Head of caudate nucleus (tissue), 42 donors: ENCODE measurements at places on chromosomes 2 and 18.
A peak's percentile ranks its signal among the peaks of the same experiment; 100 is the strongest.

DNA sequence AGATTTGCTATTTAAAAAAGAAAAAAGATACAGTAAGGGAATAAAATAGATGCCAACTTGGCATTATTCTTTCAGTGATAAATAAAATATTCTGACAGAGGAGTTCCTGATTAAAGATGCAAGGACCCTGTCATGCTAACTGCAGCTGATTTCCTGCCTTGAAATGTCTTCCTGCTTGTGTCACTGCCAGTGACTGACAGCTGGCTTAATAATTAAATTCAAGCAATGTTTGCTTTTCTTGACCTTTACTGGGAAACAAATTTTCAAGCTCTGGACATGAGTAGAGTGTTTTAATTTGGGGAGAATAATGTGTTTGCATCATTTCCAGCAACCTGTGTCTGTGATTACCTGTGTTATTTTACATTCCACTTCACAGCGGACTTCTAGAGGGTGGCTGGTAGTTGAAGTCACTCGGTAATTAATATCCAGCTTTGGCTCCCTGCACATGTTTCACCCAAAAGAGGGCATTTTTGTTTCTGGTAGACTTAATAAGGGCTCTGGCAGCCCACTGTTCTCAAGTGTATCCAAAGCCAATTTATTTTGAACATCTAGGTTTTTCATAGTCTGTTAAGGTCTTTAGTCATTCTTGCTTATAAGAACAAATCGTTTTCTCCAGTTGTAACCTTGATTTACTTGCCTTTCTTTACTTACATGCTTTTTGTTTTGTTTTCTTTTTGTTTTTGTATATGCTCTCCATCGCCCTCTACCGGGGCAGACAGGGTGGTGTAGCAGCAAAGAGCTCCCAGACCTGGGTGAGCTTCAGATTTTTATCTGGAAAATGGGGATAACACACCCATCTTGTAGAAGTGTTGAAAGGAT, 48.5 kb upstream of the PROKR1 start:
- no peak for DNase-seq

GRCh38 chr18:21502661-21503060, 97.8 kb downstream of the ESCO1 start:
- no peak for DNase-seq

DNA sequence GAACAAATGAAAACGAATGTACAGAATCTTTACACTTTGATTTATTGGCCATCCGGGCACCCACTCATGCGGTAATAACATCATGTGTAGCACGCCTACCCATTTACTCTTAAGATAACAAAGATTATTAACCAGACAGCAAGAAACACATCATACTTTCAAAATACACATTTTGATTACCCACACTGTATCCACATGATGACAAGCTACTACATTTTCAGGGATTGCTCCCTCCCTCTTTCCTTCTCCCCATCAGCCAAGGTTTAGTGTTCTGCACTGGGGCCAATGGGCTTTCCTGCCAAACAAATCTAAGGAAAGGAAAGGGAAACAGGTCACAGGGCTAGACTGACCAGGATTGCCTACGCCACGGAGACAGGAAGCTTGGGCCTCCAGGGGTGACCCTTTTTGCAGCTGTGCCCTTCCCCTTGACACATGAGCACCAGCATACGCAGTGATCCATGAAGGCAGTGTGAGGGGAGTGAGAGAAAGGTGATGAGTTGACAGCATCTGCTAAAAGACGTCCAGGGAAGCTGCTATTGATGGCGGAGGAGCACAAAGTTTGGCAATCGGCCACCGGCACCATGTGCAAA, 76.5 kb downstream of the ZNF521 start:
- DNase-seq = no peak

DNA sequence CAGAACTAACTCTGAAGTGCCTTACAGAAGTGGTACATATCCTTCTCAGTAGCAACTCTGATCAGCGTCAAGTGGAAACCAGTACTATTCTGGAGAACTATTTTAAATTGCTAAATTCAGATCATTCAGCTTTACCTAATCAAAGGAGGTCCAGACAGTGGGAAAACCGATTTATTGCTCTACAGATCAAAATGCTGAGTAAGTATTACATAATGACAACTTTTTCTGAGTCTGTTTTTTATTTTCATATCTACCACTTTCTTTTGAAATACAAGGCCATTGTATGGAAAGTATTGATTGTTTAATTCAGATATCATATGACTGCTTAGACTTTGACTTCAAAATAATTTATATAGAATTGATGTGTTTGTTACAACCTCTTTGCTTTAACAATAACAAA, 68.7 kb downstream of the NBEAL1 start:
- DNase-seq = no peak

- no peak for DNase-seq
Measured at GRCh38 chr18:56202678-56203077, 435.7 kb downstream of the TXNL1 start.

- DNase-seq = no peak
Measured at GRCh38 chr2:52141076-52141475, 1109.1 kb upstream of the NRXN1 start.

DNA sequence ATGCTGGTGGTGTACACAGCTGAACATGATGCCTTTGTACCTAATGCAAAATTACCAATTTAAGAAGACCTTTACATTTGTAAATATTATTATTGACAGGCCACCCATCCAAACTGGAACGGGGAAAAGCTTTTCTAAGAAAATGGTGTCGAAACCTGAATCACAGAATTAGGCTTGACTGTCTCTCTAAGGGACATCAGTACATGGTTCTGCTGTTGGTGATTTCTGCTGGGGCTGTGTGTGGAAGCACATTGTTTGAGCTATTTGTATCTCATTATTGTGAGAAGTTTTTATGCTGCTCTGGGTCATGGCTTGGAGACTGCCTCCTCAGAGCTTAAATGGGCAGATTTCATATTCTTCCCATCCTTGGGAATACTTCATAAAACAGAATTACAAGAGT, 420.9 kb upstream of the POU3F3 start:
- DNase-seq = no peak

- DNase-seq = no peak
Measured at GRCh38 chr18:7576685-7577084, 9.6 kb downstream of the PTPRM start.

DNA sequence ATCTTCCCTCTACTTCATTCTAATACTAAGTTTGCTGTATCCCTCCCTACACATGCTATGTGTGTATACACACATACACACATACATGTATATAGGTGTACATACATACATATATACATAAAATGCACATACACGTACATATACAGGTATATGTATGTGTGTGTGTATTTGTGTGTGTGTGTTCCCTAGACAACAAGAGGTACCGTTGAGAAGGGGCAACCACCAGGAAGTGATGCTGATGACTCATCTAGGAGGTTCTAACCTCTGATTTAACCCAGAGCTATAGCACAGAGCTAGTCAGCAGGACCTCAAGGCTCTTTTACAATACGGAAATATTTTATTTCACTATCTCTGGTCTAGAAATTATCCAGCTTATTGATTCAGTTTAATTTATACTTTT, 139.2 kb downstream of the LAMA3 start:
- no peak for DNase-seq

DNA sequence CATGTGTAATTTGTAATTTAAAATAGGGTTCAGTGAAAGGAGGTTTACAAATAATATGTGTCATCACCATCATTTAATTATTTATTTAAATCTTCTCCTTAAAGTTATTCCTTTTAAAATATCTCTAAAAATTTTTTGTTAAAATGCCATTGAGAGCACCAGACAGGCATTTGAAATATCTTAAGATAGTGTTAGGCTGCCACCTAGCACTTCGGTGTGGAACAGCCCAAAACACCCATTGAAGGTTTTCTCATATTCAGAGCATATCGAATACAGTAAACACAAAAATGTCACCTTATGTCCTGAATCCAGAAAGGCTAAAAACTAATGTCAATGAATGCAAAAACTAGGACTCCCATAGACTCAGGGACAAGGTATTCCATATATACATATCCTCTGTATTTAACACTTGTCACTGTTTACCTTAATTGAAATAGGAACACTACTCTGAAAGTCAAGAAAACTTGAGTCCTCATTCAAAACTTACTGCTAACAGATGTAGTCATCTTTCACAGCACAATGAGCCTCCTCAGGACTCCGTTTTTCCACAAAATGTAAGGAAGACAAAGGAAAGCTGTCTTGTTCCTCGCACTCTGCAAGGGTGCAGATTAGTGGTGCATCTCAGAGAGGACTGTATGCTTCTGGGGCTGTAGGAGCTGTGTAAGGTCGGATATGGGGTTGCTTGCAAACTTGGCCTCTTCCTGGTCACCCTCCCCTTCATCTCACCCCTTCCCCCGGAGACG, 329.5 kb downstream of the PAX3 start:
- DNase-seq = peak; percentile 21

GRCh38 chr18:61360404-61361383, 27.5 kb downstream of the CDH20 start:
- DNase-seq = no peak

DNA sequence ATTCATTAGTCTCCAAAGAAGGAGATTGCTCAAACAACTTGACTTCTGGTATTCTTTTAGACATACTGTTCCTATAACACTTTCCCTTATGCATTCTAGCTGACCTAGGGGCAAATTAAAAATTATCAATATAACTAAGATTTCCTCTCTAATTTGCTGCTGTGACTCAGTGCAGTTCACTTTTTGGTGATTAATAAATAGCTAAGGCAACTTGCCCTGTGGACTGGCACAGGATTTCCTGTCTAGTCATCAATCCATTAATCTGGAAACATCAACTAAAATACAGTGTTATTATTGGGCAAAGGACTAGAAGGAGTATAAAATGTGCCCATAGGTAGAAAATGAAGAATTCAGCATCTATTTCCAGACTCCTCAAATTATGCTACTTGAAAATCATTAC, 83.5 kb upstream of the SERPINE2 start:
- DNase-seq = no peak

DNA sequence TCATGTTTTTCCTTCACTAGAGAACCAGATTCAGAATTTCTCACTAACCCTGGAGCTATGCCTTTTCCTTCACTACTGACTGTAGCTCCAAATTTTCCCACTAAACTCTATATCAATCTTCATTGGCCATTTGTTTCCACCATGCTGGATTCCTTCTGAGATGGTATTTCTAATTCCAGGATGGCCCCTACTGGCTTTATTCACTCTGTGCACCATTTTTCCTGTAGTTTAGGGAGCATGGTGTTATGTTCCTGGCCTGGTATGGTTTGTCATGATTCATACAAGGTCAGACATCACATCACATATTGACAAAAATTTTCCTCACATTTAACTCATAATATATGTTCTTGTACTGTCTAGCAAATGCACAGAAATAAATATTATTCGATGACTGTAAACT, 229.2 kb upstream of the TFPI start:
- DNase-seq = no peak

- no peak for DNase-seq
Measured at GRCh38 chr18:39772155-39772919, 2182.7 kb upstream of the PIK3C3 start.

DNA sequence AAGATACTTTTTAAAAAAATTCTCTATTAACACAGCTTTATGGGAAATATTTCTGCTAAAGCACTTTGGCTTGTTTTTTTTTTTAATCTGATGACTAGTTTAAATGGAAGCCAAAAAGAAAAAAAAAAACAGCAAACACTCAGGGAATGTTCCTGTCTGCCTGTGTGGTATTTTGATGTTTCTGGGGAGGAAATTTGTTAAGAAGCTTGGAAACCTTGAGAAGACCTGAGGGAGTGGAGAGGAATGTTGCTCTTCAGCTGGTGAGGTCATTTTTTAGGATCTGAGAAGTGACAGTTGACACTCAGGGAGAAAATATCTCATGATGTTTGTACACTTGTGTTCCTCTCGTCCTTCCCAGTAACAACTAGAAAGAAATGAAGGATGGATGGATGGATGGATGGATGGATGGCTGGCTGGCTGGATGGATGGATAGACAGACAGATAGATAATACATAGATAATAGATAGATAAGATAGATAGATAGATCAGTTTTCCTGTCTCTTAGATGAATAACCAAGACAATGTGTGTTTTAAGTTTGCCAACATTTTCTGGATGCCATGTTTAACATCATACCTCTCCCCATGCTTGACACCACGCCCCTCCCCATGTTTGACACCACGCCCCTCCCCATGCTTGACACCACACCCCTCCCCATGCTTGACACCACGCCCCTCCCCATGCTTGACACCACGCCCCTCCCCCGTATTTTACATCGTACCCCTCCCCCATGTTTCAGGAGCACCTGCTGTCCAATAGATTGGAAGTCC, 84.8 kb downstream of the CTIF start:
- no peak for DNase-seq

DNA sequence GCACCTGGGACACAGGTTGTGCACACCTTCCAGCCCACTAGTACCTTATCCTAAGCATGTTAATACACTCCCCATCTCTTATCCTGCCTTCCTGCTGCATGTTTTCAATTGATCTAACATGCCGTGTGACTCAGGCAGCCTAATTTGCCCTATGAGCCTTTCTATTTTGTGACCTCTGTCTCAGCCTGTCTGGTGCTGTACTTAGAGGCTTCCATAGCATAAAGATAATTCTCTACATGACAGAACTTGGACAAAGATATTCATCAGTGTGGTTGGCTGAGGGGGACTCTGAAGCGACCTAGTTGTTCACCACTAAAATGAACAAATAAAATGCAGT, 8.6 kb upstream of the TMEM37 start:
- DNase-seq = no peak

DNA sequence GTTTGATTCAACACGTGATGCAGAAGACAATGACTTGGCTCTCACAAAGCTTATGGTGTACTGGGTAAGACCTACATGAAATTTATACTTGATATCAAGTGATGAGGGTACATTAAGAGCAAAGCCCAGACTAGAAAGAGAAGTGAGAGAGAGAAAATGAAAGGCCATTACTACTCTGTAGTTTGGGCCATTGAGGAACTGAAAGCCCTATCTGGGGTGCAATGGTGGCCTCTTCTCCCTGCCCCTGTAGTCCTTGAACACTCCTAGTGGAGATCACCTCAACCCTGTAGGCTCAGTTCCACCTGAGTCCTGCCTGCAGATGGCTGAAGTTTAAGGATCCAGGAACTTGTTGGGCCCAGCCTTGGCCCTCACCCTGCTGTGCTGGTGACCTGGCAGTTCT, 569.8 kb upstream of the MEX3C start:
- no peak for DNase-seq

DNA sequence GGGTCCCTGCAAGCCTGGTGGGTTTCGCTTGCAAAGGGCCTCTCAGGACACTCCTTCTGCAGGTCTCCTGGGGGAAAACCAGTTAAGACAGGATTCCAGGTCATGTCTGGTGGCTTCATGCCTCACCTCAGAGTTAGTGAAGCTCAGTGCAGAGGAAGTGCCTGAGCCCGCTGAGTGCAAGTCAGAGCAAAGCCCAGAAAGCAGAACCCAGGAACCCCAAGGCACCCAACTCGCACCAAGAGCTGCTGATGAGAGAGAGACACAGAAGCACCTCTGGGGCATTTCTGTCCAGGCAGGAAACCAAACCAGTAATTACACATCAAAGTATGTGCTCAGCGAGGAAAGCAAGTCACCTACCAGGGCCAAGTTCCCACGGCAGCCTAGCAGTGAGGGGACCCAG, 78.4 kb downstream of the ARHGEF4 start:
- no peak for DNase-seq
